Heart right ventricle (tissue), 16 donors: ENCODE measurements at places on chromosomes 1 and 21.

DNA sequence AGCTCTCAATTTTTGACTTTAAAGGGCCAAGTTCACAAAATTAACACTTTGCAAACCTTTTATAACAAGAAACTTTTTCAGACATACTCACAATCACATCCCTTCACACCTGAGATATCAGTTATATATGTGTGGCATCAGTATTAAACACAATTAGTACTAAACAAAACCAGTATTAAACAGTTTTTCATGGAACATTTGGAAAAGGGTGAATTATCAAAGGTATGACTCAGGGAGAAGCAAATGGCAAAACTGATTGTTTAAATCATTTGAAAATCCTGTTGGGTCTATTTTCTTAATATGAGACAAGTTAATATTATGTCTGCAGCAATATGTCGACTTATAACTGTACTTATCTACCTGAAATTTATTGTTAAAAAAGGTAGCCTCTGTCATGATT lies 587.3 kb downstream of the NEGR1 start:
- DNase-seq = no peak

- DNase-seq = no peak
Measured at GRCh38 chr1:176801514-176802020, 338.6 kb downstream of the PAPPA2 start.

GRCh38 chr1:239545466-239545865 lies 159.1 kb downstream of the CHRM3 start:
- no peak for DNase-seq

- no peak for DNase-seq
Measured at GRCh38 chr1:8422510-8423268, 104.8 kb downstream of the SLC45A1 start.

- DNase-seq = peak; percentile 11
Measured at GRCh38 chr1:228366062-228366865, 40.4 kb downstream of the TRIM11 start.

GRCh38 chr1:98906809-98907208 lies 97.9 kb downstream of the PLPPR5 start:
- no peak for DNase-seq

- DNase-seq = no peak
Measured at GRCh38 chr1:53391296-53391695, 63.4 kb upstream of the LRP8 start.

DNA sequence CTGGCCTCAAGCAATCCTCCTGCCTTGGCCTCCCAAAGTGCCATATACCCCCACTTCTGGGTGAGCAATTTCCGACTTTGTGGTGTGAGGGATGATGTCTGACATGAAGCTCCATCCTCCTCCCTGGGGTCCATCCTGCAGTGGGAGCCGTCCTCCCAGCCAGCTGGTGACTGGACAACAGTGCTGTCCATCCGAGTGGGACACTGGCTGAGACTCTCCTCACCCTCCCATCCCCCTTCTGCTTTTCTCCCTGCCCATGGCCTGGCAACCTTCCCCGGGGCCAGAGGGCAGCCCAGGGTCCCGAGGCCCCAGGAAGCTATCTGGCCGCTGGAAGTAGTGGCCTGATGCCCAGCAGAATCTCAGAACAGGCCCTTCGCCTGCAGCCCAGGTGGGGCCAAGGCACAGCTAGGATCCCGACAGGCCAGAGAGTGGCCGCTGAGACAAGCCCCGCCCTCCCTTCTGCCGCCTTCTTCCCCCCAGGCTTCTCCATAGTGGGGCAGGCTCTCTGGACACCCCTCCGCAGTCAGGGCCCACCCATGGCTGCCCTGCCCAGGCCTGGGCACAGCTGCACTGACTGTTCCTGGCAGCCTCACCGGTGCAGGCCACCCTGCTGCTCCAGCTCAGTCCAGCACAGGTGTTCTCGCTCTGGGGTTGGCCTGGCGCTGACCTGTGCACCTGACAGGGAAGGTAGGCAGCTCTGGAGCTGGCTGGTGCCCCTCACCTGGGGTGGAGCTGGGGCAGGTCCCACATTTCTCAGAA lies 8.4 kb upstream of the FAAP20 start:
- DNase-seq = peak; percentile 30

DNA sequence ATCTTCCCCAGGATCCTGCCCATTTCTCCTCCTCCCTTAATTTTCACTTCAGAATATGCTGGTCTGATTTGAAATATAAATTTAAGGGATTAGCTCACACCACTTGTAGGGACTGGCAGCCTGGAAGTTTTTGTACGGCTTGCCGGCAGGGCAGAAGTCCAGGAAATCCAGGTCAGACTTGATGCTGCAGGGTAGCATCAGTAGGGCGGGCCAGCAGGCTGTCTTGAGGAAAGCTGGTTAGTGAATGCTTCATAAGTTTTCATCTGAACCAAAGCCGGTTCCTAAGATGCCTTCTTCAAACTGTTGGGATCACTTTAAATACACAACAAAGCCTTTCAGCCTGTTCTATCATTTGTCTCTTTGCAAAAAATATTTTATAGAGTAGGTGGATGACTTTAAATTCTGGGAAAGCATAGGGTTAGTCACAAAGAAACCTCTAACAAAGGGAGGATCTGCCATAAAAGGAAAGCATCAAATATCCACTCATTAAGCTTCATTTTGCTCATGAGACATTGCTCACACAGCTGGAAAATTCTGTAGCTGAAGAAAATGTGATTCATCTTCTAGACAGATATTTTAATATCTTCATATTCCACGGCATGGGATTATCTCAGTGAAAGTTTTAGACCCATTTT lies 90.7 kb upstream of the GFI1 start:
- DNase-seq = peak; percentile 17

DNA sequence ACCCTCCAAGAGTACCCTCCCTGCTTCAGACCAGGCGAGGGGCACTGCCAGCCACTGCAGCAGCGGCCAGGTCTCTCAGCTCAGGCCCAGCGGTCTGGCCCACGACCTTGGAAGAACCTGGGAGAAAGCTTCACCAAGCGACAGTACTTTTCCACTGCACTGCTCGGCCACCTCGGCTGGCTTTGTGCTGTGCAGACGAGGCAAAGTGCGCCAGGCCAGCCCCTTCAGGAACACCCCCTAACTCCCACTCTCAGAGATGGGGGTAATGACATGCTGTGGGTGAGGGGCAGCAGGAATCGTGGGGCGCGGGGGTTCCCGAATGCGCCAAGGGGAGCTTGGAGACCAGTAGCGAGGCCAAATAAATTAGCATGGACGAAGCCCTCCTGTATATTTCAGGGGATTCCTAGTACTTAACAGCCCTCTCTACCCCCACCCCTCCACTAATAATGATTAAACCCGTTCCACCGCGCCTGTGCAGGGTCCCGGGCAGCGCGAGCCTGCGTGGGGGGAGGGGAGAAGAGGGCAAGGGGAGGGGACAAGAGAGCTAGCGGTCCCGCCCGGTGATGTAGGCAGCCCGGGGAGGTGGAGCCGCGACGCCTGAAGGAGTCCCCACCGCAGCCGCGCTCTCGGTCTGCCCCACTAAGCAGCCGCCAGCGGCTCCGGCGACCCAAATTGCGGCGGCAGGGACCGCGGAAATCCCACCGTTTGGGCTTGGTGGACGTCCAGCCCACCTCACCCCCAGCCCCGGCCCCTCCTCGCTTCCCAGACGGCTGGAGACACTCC lies at the start of gene FAM43B:
Gene FAM43B (plus strand): TSS at position 629 of the 783 bp plus-strand sequence. CDS start 401 bp downstream, outside the sequence.
- peak; percentile 84 for DNase-seq
